ENCODE measurements at places on chromosomes 2 and 18.
A peak's percentile ranks its signal among the peaks of the same experiment; 100 is the strongest.

GRCh38 chr2:19700861-19701585 is 200.8 kb downstream of the TTC32 start:
- DNase-seq, result no peak

GRCh38 chr2:75647771-75648170 is 1.2 kb downstream of the MRPL19 start:
- no peak for DNase-seq

DNA sequence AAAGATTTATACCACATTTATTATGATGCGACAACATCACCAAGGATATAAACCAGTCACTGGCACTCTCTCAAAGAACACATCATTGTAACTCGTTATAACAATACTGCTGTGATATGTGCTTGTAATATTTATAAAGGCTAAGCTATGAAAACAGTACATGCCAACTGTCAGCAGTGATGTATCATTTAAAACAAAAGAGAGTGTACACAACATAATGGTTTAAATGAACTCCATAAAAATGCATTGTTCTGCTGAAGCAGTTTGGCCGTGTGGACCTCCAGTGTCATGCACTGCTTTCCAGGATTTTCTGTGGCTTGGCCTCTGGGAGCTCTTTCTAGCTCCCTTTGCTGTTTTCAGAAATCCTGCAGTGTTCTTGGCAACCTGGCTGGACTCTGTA is 215.6 kb downstream of the MTX2 start:
- no peak for DNase-seq

GRCh38 chr2:132463719-132464118 is 47.1 kb downstream of the GPR39 start:
- no peak for DNase-seq

GRCh38 chr2:70861777-70862625 is 26.4 kb upstream of the CD207 start:
- peak; percentile 56 for DNase-seq

DNA sequence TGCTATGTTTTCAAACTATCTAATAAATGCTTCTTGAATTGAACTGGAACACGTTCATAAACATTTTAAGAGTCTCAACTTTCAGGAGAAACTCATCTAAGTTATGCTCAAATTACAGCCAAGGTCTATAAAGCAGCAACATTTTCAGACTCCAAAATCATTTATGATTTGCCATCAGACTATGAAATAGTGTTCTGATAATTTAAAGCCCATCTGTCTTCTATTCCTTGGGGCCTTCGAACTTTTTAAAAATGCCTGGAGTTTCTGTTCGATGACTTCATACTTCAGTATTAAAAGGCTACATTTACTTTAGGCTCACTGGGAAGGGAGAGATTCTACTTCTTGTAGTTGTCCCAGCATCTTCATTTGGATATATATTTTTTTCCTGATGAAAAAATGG is 73.6 kb upstream of the NXPH2 start:
- DNase-seq, result no peak

GRCh38 chr18:76075777-76076176 is 419.3 kb downstream of the ZNF516 start:
- DNase-seq, result no peak

DNA sequence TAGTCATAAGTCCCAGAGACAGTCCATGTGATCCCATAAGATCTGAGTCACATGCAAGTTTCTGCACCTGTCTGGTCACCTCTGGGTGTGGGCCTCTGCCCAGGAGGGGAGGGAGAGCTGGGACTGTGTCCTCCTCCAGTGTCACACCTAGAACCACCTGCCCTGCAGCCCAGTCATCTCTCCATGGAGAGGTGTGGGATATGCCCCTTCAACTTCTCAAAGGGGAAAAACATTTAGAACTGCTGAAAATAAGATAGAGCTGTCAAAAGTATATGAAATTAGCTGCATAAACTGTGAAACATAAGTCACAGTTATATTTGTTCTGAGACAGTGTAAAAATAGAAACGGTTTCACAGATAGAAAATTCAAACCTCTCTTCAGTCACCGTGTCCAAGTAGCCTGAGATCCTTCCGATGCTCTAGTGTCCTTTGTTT is 55.4 kb downstream of the NGEF start:
- no peak for DNase-seq

DNA sequence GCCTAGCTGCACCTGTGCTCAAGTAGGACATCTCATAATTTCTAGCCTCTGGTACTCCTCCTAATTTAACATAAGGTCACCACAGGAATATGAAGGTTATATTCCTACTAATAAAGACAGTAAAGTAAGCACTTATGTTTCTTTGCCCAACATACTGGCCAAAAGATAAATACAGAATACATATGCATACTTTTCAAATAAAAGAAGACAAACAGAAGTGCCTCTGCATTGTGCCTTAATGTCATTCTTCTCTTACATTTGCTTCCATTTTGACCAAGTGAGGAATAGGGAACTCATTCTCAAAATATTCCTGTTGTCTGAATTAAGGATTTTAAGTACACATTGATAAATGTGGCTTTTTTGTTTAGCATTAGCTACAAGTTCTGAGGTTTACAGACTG is 5.6 kb downstream of the BCL11A start:
- DNase-seq, result no peak

- no peak for DNase-seq
These were observed 36.0 kb downstream of the RBMS1 start for GRCh38 chr2:160457588-160457987.

DNA sequence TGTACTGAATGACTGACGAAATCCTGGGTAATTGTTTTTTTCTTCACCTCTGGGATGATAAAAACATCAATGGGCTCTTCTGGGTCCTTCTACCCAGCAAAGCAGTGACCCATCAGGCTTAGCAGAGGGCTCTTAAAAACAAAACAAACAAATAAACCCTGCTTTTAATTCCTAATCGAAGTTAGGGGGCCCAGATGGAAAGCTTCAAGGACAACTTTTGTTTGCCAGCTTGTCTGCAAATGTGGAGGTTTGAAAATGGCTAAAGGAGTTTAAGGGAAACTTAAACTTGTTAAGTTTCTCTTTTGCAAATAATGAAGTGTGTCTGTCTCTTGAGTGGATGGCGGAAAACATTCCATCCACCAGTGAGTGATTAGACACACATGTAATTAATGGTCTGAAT is 327.2 kb downstream of the SATB2 start:
- DNase-seq, result no peak

GRCh38 chr2:190538201-190538600 is 3.7 kb upstream of the NEMP2 start:
- no peak for DNase-seq

- no peak for DNase-seq
These were observed 34.7 kb downstream of the SPOPL start for GRCh38 chr2:138536302-138536701.

- no peak for DNase-seq
These were observed 192.9 kb upstream of the NRXN1 start for GRCh38 chr2:51224790-51225189.

DNA sequence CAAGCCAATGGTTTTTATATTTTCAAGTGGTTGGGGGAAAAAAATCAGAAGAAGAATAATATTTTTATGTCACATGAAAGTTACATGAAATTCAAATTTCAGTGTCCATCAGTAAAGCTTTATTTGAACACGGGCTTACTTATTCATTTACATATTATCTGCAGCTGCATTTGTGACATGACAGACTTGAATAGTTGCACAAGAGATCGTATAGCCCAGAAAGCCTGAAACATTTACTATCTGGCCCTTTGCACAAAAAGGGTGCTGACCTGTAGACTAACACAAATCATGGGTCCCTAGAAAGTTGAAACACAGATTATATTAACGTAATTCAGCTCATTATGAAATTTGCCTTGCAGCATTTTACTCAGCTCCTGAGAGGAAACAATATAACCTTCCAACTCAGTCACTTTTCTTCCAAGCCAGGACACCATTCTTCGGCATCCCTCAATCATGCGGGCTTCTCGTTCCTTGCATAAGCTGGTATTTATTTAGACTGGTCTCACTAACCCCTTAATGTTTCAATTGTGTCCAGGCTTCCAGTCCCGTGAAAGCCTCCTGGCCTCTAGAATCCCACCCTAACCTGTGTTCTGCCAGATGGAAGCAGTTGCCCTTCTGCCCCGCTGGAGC is 402.7 kb downstream of the SETBP1 start:
- DNase-seq, result no peak

GRCh38 chr2:173278794-173279526 is 75.7 kb upstream of the CDCA7 start:
- no peak for DNase-seq

- DNase-seq, result no peak
These were observed 81.9 kb downstream of the LONRF2 start for GRCh38 chr2:100240386-100240785.

- no peak for DNase-seq
These were observed 143.2 kb upstream of the KYNU start for GRCh38 chr2:142734231-142734630.

DNA sequence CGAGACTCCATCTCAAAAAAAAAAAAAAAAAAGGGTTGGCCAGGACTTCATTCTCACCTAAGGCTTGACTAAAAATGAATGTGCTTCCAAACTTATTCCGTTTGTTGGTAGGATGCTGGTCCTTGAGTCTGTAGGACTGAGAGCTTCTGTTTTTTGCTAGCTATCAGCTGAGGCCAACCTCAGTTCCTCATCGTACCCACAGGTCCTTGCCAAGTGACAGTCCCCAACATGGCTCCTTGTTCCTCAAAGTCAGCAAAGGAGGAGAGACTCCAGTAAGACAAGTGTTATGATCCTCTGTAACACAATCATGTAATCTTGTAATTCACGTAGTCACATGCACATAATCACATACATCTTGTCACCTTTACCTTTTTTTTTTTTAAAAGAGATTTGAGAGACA is 37.0 kb downstream of the HAUS1 start:
- DNase-seq, result no peak

- no peak for DNase-seq
These were observed 26.4 kb downstream of the SLC4A1AP start for GRCh38 chr2:27690052-27690451.

DNA sequence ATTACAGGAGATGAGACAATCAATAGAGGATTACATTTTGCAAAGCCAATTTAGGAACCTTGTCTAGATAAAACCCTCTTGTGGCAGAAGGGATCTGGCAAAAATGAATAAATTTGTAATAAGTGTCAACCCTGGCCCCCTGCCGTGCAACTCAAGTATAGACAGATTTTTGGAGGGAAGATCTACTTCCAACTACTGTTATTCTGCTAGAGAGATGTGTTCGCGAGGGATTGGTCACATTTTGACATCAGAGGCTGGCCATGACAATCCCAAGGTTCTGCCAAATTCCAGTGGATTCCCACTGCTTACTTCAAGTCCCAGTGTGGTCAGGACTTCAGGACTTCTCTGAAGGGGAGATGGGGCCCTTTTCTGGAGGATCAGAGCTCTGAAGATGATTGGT is 192.6 kb downstream of the SH3RF3 start:
- DNase-seq, result no peak

GRCh38 chr2:217049422-217049821 is 189.6 kb upstream of the TNP1 start:
- no peak for DNase-seq

GRCh38 chr2:232522623-232523401 is 2.6 kb downstream of the PRSS56 start:
- no peak for DNase-seq

GRCh38 chr18:45687621-45688020 is 36.4 kb upstream of the SLC14A1 start:
- peak; percentile 11 for DNase-seq

- no peak for DNase-seq
These were observed 194.1 kb downstream of the PTPRM start for GRCh38 chr18:7760967-7761948.

- DNase-seq, result no peak
These were observed 59.1 kb downstream of the NRP2 start for GRCh38 chr2:205741256-205741978.

DNA sequence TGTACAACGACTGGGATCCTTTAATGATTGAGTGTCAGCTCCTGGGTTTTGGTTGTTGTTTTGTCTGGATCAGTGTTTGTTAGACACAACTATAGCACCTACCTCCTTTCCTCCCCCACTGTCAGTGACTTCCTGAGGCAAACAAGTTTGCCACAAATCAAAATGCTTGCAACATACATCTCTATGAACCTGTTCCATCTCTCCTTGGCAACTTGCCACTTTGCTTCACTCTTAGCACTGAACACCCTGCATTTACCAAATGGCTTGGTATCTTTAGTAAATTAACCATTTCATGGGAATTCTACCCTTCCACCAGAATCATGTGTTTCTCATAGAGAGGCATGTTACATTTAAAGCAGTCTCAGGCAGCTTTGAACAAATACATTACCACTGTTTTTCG is 301.1 kb upstream of the TANK start:
- no peak for DNase-seq

DNA sequence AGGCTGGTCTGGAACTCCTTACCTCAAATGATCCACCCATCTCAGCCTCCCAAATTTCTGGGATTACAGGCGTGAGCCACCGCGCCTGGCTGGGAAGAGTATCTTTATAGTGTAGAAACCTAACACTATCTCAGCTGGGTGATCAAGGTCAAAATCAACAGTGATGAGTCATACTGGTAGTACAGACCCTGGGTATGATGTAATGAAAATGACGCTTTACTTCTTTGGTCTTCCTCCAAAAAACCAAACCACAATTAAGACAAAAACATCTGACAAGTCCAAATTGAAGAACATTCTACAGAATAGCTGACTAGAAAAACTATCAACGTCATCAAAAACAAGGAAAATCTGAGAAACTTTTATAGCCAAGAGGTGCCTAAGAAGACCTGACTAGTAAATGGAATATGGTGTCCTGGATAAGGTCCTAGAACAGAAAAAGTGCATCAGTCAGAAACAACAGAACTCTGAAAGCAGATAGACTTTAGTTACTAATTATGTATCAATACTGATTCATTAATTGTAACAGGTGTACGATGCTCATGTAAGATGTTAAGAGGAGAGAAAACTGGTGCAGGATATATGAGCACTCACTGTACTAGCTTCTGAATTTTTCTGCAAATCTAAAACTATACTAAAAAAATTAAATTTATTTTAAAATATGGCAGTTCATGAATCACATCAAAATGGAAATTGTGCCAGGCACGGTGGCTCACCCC is 25.4 kb downstream of the PDCL3 start:
- no peak for DNase-seq

DNA sequence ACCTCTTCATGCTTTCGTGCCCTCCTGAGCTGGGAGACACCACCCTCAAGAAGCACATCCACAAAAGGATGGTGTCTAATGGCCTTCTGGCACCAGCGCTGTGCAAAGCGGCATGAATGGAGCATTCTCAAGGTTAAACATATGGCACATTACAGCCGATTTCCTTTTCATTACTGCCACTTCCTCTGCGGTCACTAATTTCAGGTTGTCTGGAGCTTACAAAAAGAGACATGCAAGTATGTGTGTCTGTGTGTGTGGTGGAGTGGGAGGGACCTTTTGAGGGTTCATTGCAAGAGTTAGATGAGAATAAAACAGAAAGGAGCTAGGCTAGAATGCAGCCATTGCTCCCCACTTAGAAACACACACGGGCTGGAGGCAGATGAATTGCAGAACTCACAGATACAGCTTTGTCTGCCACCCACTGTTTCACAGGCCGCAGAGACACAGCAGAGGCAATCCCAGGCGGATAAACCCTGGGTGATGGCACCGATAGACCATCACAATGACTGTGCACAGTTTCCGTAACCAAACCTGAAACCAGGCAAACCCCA is 76.0 kb downstream of the TGIF1 start:
- no peak for DNase-seq

Data from effector CD8-positive, alpha-beta T cell (primary cell).